NCI-H2029 treated with DMSO at 0.1 percent for 48 hours (cell line): ENCODE measurements at places on chromosomes 2 and 18.

DNA sequence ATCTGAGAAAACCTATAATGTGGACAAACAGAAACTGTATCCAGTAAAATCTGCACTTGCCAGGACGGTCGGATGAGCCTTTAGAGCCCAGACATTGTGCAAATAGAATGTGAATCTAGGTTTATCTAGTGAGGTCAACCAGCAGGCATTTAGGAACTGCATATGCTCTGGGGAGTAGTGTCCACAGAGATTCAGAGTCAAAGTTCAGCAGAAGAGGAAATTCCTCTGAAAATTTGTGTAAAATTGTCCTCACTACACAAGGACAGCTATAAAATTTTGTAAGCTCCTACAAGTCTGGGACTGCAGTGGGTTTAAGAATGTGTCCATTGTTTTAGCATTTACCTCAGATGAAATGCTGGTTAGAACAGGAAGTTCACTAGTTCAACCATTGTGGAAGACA lies 9.8 kb upstream of the NDUFV2 start:
- no peak for DNase-seq

DNA sequence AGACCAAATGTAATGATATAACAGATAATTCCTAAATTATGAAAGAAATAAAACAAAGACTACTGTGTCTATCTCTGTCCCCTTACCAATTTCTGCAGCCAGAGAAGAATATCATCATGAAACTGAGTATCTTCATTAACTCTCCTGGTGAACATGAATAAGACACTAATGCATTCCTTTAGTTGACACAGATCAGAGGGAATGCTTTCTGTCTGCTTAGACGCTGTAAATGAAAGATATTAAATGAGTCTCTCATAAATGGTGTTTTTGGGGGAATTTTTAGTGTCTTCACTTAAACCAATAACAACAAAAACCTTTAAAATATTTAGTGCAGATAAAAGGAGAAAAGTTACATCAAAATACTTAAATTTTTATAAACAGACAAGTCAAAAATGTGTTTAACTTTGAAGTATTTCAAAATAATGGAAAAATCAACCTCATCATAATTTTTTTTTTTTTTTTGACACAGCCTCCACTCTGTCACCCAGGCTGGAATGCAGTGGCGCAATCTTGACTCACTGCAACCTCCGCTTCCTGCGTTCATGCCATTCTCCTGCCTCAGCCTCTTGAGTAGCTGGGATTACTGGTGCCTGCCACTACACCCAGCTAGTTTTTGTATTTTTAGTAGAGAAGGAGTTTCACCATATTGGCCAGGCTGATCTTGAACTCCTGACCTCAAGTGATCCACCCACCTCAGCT lies 16.0 kb downstream of the EPG5 start:
- no peak for DNase-seq

- no peak for DNase-seq
Measured at GRCh38 chr2:47235132-47235531, 80.0 kb upstream of the STPG4 start.

GRCh38 chr2:221999717-222000116 lies 299.1 kb downstream of the PAX3 start:
- DNase-seq, result no peak

DNA sequence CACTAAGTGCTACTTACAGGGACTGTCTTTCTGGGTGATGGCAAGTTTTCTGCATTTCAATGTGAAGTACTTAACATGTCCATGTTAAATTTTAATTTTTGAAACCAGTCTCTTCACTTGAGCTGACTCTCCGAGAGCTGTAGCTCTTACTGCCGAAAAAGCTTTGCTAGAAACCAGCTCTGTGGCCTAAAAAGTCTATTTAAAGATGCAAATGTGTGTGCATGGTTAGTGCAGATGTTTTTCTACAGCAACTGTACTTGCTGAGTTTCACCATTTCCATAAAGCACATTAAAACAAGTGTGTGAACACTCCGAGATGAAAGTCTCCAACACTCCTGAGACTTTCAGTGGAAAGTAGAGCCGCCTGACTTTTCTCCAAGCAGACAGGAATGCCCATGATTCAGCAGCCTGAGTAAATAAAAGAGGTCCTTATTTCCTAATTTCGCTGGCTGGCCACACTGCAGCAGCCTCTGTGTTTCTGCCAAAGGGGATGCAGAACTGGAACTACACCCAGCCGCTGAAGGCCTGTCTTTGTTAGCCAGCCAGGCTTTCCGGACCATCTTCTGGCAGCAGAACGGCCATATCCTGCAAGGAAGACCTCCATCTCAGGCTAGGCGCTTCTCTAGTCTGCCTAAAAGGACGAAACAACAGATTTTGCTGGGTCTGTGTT lies 121.2 kb downstream of the ZNF521 start:
- DNase-seq, result no peak

DNA sequence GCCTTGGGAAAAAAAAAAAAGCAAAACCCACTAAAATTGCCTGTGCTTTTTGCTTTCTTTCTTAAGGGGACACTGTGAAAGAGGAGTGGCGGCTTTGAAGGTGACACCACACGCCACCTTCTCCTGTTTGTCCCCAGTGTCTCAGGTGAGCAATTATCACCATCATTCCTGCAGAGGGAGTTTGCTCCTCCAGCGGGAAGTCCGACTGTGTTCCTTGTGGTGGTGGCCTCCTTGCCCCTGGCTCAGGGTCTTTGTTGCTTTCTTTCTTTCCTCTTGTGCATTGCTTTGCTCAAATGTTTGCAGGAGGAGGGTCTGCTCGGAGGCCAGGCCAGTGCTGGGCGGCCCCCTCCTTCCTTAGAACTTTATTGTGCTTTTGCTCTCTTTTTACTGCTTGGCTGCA lies 164.3 kb upstream of the CXCR4 start:
- no peak for DNase-seq

DNA sequence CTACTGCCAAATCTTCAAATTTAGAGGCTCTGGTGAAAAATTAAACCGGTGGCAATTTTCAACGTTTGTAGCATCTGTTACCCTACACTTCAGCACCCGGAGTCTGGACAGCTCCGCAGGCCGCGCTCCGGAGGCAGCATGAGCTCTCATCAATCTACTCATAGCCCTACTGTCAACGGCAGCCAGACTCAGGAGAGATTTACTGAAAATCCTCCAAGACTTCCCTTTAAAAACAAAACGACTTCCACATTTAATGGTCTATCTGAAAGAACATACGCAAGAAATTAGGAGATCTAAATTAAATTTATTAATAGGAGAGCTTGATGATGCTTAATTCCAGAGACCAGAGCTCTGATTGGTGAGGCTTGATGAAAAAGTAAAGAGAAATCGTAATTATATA lies 970 bp upstream of the ADCYAP1 start:
- DNase-seq, result no peak

DNA sequence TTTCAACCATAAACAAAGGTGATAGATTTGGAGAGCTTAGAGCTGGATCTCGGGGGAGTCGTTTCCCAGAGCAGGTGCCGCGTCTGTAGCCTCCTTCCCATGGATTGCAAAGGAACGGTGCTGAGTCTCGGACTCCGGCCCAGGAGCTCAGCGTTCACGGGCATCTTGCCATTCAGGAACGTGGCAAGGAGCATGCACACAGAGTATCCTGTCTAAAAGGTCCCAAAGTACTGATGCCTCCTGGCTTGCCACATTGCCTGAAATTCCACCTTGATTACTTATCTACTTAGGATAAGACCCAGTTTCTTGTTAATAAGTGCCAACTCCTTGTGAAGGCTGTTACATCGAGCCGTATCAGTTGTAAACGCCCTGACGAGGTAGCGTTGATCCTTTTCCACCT lies 197.8 kb upstream of the MYT1L start:
- DNase-seq, result no peak

DNA sequence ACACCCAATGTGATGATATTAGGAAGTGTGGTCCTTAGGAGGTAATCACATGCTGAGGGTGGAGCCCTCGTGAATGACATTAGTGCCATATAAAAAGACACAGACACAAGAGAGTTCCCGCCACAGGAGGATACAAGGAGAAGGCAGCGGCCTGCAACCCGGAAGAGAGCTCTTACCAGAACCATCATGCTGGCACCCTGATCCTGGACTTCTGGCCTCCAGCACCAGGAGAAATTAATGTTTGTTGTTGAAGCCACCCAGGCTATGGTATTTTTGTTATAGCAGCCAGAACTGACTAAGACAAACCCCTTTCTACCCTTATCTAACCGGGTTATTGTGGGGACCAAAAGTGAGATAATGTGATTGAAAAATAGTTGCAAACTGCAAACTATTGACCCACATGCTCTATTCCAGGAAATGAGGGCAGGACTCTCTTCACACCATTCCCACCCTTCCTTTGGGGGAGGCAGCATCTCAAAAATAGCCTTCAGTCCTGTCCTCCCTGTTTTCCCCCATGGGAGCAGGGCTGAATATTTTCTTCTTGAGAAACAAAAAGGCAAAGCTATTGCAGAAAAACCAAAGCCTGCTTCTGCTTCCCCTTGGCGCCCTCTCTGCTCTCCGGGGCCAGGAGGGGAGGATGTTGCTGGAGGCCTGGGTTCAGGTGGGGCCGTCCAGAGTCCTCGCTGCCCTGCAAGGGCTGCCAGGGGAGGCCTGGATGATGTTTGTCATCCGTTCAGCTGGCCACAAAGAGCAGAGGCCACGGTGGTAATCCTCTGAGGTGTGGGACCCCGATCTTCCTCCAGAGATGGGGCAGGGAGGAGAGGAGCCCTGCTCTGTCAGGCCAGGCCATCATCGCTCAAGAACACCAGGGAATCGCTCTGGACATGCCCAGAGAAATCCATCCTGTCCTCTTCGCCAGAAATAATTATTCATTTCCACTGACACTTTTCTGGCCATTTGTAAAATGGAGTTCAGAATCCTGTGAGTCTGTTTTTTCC lies 73.8 kb upstream of the HAAO start:
- DNase-seq, result no peak

GRCh38 chr2:72112981-72113846 lies 34.4 kb downstream of the CYP26B1 start:
- DNase-seq, result no peak

DNA sequence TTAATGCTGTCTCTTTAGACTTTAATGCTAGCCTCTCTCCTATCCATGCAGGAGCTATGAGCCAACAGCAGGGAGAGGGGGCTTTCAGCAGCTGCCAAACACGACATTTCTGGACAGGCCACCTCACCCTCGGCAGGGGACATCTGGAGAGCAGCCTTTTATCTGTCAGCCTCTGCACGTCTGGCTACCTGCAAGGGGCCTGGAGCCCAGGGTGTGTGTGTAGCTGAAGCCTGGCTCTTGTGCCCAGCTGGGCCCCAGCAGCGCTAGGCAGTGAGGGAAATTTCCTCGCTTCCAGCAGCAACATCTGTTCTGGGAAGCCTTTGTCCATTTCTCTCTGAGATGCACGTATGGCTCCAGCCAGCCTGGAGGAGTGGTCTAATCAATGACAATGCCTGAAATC lies 728.7 kb upstream of the ID2 start:
- no peak for DNase-seq

GRCh38 chr2:124489686-124490085 lies 464.6 kb downstream of the CNTNAP5 start:
- DNase-seq, result no peak

DNA sequence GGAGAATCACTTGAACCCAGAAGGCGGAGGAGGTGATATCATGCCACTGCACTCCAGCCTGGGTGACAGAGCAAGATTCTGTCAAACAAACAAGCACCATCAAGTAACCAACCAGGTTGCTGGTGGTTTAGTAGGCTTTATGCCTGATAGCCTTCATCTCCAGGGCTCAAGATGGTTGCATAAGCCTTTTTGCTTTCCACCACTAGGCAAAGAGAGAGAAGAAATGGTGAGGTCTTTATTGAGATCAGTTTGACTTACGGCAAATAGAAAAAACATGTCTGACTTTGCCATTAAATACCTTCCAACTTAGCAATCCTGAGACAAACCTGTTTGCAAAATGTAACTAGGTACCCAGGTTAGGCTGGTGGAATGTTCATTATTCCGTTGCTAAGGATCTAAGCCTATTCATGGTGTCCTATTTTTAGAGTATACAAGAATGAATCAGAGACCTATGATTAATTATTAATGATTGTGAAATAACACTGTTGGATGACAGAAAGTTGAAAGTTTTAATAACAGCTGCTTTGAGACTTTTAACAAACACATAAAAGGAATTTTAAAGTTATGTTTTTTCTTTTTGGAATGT lies 53.5 kb upstream of the SLC38A11 start:
- no peak for DNase-seq

GRCh38 chr18:22322243-22322691 lies 95.4 kb downstream of the CTAGE1 start:
- DNase-seq, result no peak

- DNase-seq, result no peak
Measured at GRCh38 chr2:172821370-172822338, 86.0 kb downstream of the RAPGEF4 start.

DNA sequence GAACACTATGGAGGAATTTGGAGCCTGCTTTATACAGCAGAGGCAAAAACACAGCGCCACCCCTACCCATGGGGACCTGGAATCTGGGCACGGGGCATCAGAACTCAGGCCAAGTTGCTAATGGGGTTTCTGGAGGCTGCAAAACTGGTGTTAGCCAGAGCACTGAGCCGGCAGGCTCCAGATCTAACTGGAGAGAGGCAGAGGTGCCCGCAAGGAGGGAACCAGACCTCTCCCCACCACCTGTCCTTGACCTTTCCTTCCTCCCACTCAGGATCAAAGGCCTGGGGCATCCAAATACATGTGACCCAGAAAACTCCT lies 126.6 kb downstream of the TNS1 start:
- DNase-seq, result no peak

DNA sequence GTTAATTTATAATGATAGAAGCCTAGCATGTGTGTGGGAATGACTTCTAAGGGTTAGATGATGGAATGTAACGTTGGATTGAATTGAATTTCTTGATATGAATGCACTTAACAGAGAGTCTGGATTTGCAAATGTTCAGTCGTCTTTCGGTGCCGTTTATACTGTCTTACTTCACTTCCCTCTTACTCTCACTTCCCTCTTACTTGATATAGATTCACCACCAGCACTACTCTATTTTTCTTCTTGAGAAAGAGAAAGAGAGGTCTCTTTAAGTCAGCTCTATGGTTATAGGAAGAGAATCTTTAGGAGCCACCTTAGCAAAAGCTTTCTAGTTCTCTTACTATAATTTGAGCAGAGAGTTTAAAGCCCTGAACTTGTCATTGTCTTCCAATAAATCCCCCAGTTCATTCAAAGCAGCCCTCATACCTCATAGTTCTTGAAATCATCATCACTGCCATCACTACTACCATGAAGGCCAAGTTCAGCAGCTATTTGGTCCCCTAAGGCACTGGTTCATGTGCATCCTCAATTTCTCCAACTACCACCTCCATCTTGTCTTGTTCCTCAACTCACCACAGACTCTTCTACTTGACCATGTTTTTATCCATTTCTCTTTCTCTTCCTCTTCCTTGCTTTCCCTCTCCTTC lies 501.7 kb upstream of the TCF4 start:
- DNase-seq, result no peak

GRCh38 chr2:233654501-233654900 lies 17.2 kb upstream of the UGT1A9 start:
- DNase-seq, result no peak

GRCh38 chr2:36421379-36421778 lies 65.8 kb downstream of the CRIM1 start:
- no peak for DNase-seq
